ENCODE measurements at places on chromosomes 2 and 18.
A peak's percentile ranks its signal among the peaks of the same experiment; 100 is the strongest.

GRCh38 chr2:22807872-22808271, 577.1 kb upstream of the KLHL29 start:
- no peak for DNase-seq

- no peak for DNase-seq
Measured at GRCh38 chr2:111159641-111160040, 38.9 kb downstream of the BCL2L11 start.

GRCh38 chr2:118539290-118539689, 308.2 kb downstream of the EN1 start:
- peak; percentile 19 for DNase-seq

DNA sequence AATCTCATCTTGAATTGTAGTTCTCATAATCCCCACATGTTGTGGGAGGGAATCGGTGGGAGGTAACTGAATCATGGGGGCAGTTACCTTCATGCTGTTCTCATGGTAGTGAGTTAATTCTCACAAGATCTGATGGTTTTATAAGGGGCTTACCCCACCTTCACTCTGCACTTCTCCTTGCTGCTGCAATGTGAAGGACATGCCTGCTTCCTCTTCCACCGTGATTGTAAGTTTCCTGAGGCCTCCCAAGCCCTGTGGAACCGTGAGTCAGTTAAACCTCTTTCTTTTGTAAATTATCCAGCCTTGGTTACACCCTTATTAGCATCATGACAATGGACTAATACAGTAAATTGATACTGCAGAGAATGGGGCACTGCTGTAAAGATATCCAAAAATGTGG, 57.9 kb downstream of the SCN7A start:
- no peak for DNase-seq

DNA sequence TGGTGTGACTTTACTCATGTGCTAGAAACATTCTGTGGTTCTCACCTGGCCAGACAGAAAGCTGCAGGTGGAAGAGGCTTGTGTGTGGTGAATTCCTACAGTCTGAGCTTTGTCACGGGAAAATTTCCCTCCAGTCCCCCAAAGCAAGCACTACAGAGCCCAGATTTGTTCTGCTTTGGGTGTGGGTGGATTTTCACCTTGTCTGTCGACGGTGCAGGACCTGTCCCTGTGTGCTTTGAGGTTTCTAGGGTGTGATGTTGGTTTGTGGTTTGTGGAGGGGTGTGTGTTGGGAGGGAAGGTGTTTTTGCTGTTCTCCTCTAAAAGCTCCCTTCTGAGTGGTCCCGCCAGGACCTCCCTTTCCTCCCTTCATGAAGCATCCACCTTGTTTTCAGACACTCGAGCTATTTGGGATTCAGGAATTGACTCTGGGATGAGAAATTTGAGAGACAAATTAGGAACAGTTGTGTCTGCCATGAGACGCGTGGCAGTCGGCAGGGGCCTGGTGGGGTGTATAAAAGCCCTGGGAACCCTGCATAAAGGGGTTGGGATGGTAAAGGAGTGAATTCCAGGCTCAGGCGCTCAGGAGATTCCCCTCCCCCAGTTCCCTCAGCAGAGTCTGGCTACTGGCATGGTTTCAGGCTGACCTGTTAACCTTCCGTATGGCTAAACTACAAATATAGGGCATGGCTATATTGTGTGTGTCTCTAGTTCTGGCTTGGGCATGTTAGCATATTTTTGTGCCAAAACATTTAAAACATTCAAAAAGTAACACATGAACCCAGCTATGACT, 65.5 kb downstream of the DGKD start:
- no peak for DNase-seq

- DNase-seq, result no peak
Measured at GRCh38 chr18:50410894-50411293, 36.0 kb downstream of the SKA1 start.

GRCh38 chr2:23904215-23904614, 22.7 kb downstream of the ATAD2B start:
- no peak for DNase-seq

DNA sequence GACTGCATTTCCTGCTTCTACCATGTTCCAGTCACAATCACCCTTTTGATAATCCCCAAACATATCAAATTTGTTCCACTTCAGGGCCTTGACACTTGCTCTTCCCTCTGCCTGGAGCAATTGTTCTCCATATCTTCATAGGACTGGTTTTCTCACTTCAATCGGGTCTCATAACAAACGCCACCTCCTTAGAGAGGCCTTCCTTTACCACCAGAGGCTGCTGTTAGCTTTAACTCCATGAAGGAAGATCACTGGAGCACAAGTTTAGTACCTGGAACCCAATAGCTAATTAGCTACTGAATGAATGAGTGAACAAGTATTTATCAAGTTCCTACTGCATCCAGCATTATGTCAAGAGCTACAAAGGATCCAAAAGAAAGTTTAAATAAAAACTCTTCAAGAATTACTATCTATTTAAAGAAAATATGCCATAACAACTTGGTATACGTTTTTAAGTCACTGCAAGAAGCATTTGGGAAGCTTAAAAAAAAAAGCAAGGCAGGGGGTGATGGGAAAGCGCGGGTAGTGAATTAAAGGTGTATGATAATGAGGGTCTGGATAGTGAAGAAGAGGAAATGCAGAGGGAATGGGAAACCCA, 58.8 kb downstream of the BAZ2B start:
- peak; percentile 58 for DNase-seq

GRCh38 chr2:105415007-105415406, 16.2 kb upstream of the FHL2 start:
- no peak for DNase-seq

GRCh38 chr18:63079114-63079513, 240.5 kb downstream of the BCL2 start:
- peak; percentile 16 for DNase-seq

- no peak for DNase-seq
Measured at GRCh38 chr2:159867567-159868361, 69.8 kb upstream of the CD302 start.

- no peak for DNase-seq
Measured at GRCh38 chr2:196213252-196213980, 42.0 kb upstream of the STK17B start.

DNA sequence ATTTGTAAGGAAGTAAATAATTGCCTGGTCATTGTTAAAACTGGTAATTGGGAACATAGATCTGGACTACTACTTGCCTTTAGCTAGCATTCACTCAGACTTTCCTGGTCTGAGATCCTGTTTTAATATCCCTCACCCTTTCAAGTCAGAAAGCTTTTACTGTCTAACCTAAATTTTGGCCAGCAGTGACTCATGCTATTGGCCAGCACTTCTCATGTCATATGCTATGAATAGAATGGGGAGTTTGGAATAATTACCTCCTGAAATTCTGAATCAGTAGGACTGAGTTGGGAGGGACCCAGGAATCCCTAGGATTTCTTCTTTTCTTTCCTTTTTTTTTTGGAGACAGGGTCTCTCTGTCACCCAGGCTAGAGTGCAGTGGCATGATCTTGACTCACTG, 19.3 kb downstream of the STK36 start:
- DNase-seq, result no peak

- no peak for DNase-seq
Measured at GRCh38 chr2:99856119-99856518, 286.3 kb downstream of the AFF3 start.

DNA sequence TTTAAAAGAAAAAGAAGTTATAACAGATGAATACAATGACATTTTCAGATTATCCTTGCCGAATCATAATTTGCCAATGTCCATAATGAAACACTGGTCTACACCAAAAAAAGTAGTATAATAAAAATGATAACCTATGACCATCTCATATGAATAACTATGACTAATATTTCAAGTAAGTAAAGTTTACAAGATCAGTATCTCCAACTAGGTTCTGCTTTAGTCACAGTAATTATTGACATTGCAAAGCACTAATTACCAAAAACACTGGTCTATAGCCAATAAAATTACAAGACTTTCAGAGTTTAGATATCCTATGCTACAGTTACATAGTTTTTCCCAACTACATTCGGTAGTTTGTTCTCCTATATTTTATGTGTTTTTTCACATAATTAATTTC, 136.7 kb downstream of the MEMO1 start:
- no peak for DNase-seq

DNA sequence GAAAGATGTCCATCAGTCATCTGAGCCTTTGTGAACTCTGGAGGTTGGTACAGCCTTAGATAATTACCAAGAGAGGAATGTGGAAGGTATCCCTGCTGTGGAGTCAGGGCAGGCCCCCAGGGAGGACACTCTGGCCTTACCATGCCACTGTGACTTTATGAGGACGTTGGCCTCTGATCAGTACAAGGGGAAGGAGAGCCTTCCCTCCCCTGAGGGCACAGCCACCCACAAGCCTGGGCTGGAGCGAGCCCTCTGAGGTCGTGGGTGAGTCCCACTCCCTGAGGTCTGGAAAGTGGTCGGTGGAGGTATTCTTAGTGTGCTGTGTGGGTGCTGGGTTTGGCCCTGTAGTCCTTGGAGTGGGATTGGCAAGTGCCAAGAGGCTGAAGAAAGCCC, 91.6 kb downstream of the STPG4 start:
- no peak for DNase-seq

- DNase-seq, result no peak
Measured at GRCh38 chr2:78431241-78431640, 594.3 kb upstream of the REG3G start.

DNA sequence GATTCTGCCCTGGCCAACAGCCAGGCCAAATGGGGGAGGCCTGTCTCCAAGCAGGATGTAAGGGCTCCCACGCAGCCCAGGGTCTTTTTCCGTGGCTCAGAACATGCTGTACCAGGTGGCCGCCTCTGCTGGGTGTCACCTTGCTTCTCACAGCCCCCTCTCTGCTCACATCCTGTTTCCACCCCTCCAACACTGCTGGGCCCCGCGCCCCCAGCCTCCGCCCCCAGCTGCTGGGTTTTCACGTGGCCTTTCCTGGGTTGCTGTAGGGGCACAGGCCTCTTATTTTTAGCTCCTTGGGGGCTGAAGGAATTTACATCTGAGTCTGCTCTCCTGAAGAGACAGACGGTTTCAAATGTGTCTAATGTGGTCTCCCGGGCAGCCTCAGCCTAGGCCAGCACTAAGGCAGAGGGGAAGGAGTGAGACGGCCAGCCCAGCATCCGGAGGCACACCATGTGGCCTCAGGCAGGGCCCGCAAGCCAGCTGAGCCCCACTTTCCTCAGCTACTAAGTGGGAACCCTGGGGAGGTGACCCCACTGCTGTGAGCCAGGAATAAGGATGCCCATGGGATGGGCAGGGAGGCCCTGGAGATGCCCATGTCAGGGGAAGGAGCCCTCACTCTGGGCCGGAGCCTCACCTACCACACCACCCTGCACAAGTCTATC, 18.7 kb upstream of the DUSP2 start:
- DNase-seq, result no peak

DNA sequence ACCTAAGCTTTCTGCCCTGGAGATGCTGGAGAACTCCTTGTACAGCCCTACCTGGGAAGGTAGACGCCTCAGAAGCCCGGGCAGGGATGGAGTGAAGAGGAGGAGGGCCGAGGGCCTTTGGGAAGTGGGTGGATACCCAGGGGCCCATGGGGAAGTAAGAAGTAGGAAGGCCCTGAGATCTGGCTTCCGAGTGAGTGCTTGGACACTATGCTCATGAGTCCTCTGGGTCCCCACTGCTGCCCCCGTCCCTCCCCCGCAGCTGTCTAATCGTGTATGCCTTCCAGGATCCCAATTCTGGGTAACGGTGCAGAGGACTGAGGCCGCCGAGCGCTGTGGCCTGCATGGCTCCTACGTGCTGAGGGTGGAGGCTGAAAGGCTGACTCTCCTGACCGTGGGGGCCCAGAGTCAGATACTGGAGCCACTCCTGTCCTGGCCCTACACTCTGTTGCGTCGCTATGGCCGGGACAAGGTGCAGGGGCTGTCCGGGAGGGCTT, 1.1 kb downstream of the DOK1 start:
- DNase-seq, result no peak

DNA sequence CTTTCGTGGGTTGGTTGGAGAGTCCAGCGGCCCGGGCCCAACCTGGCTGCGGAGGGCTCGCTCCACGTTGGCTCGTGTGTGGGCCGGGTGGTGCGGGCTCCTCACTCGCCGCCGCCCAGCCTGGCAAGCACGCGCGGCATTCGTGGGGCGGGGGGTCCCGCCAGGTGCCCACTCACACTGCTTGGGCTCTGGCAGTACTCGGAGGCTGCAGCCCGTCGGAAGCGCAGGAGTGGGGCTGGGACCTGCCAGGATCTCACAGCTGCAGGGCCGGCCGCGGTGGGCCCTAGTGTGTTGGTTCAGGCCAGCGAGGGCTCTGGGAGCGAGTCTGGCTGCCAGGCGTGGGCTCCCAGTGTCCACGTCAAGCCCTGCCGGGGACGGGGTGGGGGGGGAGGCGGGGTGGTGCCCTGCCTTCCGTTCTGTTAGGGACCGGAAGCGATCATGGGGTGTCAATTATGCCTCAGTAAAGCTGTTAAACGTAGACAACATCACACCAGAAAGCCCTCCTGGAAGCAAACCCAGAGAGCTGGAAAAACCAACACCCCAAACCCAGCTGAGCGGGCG, 1.0 kb upstream of the HS6ST1 start:
- DNase-seq, result peak; percentile 12

DNA sequence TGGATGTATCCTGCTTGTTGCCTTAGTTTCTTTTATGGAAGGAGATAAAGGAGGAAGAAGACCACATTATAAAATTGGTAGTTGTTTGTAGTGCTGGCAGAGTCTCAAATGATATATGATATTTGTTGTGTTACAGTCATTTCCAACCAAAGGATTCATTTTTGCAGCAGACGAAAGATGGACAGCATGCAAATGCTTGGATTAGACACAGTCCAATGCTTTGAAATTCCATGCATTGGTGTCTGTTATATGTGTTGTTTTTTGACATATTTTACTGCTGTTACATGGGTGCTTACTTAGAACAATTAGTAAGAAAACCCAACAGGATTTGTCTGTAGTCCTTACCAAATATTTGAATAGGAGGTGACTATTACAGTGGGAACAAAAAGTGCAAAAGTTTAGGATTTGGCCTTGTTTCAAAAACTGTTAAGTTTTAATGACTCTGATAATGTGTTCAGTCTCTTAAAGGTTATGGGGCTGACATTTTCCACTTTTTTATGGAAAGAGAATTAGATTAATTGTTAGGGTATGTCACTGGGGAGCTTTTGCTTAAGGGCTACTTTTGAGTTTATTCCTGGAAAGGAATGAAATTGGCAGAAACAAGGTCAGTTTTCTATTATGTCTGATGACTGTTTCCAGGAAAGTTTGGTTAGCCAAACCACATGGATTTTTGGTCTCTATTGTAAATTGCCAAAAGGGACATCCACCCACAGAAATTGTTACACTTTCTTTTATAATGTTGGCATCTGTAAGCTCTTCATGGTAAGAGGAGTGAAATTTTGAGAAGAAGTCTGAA, 229.4 kb upstream of the MMADHC start:
- no peak for DNase-seq

DNA sequence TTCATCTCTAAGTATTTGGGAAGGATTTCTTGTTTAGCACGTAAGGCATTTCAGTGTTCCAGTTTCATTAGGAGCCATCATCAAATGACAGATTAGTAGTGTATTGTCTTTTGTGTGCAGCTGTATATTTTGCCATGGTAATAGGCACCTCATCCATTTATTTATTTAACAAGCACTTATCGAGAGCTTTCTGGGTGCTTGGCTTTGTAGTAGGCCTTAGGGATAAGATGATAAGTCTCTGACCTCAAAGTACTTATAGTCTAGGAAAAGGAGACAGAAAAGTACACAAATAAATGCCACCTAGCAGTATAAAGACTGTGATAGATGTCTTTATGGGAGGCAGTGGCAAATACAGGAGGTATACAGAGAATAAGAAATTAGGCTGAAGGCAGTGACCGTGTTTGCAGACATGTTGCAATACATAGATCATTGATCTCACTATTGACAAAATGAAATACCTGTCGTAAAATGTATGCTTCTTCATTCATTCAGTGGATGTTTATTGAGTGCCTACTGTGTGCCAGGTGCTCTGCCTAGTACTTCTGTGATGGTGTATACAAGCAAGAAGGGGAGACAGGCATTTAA, 265.9 kb downstream of the SETBP1 start:
- no peak for DNase-seq

GRCh38 chr2:218168635-218169462, 2.1 kb upstream of the CXCR1 start:
- DNase-seq, result peak; percentile 69

All from hematopoietic multipotent progenitor cell treated with erythropoietin and hydrocortisone succinate and interleukin-3 and kit ligand, for 8 days (in vitro differentiated cells).